Activated CD4-positive, alpha-beta T cell treated with anti-CD3 and anti-CD28 coated beads, Interleukin-2, amount 10 ng/mL, durations not matched to agents 24 days and 14 days (primary cell): ENCODE measurements at places on chromosomes 1 and 21. TPM values are rescaled to one million over a fixed set of nuclear protein-coding genes. Genes with fewer than 3 reads are reported as not detected.
A peak's percentile ranks its signal among the peaks of the same experiment; 100 is the strongest.

GRCh38 chr1:226731257-226731893 lies 7.7 kb downstream of the ITPKB start:
- peaks cover 72% of the 10 kb centered on the region for H3K36me3 ChIP-seq
- DNase-seq = peak; percentile 66
- H3K4me3 ChIP-seq = peak overlapping the region; percentile 84
- H3K27me3 ChIP-seq = no peaks in the 10 kb centered on the region
- peaks cover 83% of the 10 kb centered on the region for H3K4me1 ChIP-seq

GRCh38 chr1:215474940-215475339 lies 92.2 kb upstream of the KCTD3 start:
- no peak for DNase-seq
- no peaks in the 10 kb centered on the region for H3K4me1 ChIP-seq
- no peaks in the 10 kb centered on the region for H3K27me3 ChIP-seq
- H3K27ac ChIP-seq = no peak overlapping the region
- no peaks in the 10 kb centered on the region for H3K36me3 ChIP-seq

DNA sequence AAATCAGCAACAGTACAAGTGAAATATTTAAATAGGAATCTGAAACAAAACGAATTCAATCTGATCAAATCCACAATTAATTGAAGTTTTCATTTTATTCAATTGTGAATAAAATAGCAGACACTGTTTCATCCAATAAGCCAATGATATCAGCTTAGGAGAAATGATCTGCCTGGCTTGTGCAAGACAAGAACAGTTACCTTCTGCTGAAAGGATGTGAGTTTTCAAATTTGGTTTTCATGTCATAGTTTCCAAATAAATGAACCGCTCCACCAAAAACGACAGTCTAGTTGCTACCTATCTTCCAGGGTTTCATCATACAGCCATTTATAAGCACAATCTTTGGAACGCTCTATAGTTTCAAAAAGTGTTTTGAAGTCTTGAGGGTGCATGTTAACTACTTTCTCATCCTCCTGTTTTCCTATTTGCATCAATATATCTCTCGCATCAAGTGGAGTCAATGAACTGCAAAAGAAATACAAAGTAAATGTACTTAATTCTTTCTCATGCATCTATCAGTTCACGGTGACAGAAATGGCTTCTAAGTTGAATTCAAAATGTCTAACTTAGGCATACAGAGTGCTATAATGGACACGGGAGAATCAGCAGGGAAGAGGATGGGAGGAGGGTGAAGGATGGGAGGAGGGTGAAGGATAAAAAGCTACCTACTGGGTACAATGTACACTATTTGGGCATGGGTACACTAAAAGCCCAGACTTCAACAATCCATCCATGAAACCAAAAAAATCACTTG lies 25.1 kb downstream of the TFB2M start:
- no peak overlapping the region for H3K27ac ChIP-seq
- no peak for DNase-seq
- H3K4me1 ChIP-seq = no peaks in the 10 kb centered on the region
- H3K36me3 ChIP-seq = peaks cover 18% of the 10 kb centered on the region
- no peak overlapping the region for H3K4me3 ChIP-seq
- no peaks in the 10 kb centered on the region for H3K27me3 ChIP-seq

DNA sequence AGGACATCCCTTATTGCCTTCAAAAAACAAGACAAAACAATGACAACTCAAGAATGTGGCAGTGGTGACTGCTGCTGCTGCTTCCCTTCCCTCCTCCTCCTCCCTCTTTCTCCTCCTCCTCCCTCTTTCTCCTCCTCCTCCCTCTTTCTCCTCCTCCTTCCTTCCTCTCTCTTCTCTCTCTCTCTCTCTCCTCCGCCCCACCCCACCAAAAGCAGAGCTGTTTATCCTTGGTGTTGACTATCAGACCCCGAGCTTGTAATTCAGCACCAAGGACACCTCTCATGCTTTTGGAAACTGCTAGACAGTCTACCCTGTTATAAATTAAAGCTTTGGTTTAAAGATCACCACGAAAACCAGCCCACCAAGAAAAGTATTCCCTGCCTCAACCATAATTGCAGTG lies 72.4 kb upstream of the IFNAR2 start:
- H3K4me3 ChIP-seq = no peak overlapping the region
- H3K27ac ChIP-seq = no peak overlapping the region
- H3K36me3 ChIP-seq = no peaks in the 10 kb centered on the region
- H3K4me1 ChIP-seq = no peaks in the 10 kb centered on the region
- no peak for DNase-seq

DNA sequence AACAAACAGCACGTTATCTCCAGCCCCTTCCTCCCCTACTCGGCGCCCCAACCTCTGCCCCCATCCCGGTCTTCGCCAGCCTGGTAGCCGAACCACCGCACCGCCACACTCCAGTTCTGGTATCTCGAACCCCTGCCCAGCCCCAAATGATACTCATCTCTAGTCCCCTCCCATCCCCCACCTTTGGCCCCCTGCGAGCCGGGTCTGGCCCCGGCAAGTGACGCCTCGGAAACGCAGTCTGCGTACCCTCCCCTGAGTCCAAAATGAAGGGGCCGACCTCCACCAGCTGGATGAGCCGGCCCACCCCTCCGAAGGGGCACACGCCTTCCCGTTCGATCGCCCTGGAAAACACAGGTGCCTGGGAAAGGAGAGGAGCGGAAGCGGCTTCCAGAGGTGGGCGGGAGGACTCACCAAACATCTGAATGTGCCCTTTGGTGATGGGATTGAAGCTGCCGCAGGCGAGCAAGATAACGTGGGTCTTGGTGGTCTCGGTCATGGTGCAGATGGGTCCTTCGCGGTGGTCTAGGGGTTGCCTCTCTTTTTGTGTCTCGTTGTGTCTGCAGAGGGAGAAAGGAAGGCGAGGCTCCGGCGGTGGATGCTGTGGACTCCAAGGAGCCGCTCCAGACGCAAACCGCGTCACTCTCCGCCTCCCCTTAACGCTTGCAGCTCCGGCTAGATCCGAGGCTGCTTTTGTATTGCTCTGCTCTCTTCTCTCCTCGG lies at the start of gene NMNAT2:
NMNAT2 (minus strand) TSS at position 609 of the 720 bp plus-strand sequence; CDS start at position 496, 113 bp downstream.
- peaks cover 14% of the 10 kb centered on the region for H3K4me1 ChIP-seq
- H3K27ac ChIP-seq = no peak within 1 kb of the TSS
- no peak for DNase-seq
- no peaks in the 10 kb centered on the region for H3K36me3 ChIP-seq
- H3K4me3 ChIP-seq = peak within 1 kb of the TSS; percentile 13
- H3K27me3 ChIP-seq = peaks cover 64% of the 10 kb centered on the region

DNA sequence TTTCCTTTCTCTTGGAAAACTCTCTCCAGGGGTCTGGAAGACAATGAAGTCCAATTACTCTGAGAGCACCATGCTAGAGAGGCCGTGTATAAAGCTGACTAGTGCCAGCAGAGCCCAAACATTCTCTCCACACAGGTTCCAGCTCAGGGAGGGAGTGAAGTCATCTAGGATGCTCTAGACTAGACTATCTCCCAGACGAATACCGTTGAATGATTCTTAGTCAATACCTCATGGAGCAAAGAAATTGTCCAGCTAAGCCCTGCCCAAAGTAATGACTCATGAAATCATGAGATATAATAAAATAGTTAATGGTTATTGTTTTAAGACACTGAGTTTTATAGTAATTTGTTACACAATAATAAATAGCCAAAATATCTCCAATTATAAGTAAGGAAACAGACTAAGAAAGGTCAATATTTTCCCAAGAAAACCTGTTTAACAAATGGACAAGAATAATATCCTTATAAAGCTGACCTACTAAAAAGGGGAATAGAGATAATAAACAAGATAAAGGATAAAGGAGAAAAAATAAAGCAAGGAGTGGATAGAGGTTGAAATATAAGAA lies 163.9 kb upstream of the LRRC7 start:
- H3K27me3 ChIP-seq = no peaks in the 10 kb centered on the region
- H3K4me1 ChIP-seq = no peaks in the 10 kb centered on the region
- H3K4me3 ChIP-seq = no peak overlapping the region
- H3K36me3 ChIP-seq = no peaks in the 10 kb centered on the region
- H3K27ac ChIP-seq = no peak overlapping the region
- no peak for DNase-seq

Gene ATP1A4
- not detected in 2 replicates for total RNA-seq
